ENCODE measurements at places on chromosomes 4 and X.

GRCh38 chr4:183289688-183290087 is 30.4 kb downstream of the CLDN22 start:
- DNase-seq, result peak; percentile 39

DNA sequence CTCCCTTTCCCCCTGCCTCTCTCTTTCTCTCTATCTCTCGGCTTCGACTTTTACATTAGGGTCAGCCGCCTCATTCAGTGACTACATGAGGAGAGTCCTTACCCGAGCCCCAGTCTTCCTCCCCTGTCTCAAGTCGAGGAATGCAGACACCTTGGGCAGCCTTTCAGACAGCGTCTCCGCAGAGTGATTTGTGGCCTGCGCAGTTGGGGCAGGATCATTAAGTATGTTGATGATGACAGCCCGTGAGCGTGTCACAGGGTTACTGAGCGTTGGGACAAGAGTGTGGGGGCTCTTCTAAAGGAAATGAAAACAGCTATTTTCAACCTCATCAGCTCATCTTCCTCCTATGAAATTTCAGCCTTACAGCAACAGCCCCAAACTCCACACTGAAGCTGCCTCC is 312.1 kb upstream of the GATB start:
- no peak for DNase-seq

DNA sequence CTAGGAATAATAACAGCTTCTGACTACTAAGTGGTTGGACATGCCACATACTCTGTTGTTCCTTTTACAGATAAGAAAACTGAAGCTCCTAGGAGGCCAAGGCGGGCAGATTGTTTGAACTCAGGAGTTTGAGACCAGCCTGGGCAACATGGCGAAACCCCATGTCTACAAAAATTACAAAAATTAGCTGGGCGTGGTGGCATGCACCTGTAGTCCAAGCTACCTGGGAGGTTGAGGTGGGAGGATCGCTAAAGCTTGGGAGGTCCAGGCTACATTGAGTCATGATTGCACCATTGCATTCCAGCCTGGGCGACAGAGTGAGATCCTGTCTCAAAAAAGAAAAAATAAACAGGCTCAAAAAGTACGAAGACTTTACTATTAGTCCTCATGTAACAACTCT is 30.6 kb upstream of the PHF8 start:
- no peak for DNase-seq

DNA sequence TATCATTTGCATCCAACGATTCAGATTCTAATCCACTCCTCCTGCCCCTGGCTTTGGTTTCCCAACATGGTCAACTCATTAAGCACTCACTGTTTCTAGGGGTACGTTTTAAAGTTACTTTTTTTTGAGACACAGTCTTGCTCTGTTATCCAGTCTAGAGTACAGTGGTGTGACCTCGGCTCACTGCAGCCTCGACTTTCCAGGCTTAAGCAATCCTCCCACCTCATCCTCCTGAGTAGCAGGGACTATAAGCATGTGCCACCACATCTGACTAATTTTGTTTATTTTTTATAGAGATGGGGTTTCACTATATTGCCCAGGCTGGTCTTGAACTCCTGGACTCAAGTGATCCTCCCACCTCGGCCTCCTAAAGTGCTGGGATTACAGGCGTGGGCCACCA is 48.9 kb downstream of the TMEM156 start:
- DNase-seq, result no peak

DNA sequence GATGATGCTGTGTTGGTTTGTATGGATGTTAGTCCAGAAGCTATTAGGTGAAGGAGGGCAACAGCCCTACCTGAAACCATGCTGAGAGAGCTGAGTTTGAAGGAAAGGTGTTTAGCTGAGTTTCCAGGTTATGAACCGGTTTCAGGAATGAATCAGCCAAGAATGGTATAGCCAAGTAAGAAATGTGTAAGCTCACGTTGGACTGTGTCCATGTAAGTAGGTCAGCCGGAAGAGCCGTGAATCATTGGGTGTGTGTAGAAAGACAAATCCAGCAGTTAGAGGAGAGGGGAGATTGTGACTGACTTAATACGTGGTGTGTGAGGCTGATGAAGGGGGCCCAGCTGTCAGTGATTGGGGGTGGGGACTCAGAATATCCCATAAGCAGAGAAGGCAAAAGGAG is 77.2 kb upstream of the SPIN4 start:
- peak; percentile 0 for DNase-seq

GRCh38 chr4:151804086-151804630 is 43.4 kb upstream of the GATB start:
- DNase-seq, result no peak

DNA sequence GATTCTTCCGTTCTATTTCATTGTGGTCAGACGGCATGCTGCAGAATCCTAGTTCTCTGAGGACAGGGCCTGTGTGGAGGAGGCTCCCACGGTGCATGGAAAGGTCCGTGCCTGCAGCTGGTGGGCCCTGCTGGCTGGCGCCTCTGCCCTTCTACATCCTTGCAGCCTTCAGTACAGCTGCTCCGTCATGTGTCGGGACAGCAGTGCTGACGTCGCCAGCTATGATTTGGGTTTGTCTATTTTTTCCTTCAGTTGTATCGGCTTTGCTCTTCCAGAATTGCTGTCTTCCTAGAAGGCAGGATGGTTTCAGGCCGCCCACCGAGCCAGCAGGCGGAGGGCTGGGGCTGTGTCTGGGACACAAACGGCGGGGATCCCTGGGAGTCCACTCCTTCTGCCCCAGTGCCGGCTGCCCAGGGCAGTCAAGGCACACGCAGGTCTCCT is 32.1 kb upstream of the CPLX1 start:
- DNase-seq, result no peak

DNA sequence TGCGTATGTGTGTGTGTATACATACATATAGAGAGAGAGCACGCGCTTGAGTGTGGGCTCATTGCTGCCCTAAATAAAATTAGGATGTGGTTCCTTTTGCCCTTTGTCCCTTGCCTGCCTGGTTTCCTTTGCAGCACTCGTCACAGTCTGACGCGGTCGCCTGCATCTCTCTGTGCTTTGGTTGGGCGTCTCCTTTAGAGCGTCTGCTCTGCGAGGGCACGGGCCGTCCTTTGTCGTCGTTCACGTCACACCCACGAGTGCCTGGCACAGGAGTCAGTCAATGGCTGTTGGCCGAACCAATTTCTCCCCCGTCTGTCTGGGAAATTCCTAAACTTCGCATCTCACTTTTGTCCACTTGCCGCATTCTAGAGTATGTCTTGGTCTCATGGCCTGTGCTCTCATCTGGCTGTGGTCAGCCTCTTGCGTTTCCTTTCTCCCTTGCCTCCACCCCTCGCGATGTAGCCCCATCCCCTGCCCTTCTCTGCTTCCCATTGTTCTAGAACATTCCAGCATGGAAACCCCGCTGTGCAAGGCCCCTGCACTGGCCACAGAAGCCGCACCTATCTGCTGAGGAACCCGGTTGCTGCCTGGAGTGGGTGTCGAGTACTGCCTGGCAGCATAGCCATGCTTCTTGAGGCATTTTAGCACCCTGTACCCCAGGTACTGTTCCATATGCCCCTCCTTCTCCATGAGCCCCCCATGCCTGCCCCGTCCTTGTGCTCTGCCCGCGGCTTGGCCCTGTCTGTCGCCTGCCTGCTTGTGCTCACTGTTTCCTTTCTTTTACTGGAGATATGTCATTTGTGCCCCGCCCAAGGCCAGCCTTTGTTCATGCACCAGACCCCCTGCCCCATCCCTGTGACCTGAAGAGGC is 8.0 kb downstream of the MAEA start:
- DNase-seq, result no peak

DNA sequence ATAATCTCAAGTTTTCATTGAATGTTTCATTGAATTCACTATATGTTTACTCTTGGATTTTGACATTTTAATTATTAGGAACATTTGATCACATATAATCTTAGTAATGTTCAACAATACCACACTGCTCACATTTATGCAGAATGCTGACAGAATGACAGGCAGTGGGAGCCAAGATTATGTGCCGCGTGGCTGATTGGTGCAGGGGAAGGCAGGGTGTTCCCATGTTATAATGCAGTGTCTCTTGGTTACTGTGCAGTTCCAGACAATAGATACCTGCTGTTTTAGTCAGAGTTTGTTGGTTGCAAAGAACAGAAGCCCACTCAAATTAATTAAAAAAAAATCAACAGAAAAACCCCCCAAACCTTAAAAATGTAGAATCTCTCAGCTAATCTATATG is 33.0 kb downstream of the FHIP1A start:
- DNase-seq, result no peak

- DNase-seq, result peak; percentile 19
These were observed 1622.1 kb downstream of the STIM2 start for GRCh38 chr4:28482580-28483270.

- no peak for DNase-seq
These were observed 898.8 kb downstream of the C4orf33 start for GRCh38 chr4:129994715-129995114.

DNA sequence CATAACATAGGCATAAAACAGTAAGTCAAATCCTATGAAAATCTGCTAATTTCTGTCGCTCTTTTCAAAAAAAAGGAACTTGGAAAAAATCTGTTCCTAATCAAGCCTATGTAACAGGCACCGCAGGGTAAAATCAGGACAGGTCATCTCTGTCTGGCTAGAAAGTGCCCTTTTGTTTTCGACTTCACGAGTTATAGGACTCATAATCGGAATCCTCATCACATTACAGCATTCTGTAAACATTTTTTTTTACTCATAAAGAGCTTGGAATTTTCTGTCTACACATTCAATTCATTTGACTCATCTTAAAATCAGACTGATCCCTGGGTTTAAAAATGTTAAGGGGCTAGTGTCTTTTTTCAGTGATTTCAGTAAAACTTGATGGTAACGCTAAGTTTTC is 181.7 kb upstream of the TBC1D9 start:
- DNase-seq, result peak; percentile 92

DNA sequence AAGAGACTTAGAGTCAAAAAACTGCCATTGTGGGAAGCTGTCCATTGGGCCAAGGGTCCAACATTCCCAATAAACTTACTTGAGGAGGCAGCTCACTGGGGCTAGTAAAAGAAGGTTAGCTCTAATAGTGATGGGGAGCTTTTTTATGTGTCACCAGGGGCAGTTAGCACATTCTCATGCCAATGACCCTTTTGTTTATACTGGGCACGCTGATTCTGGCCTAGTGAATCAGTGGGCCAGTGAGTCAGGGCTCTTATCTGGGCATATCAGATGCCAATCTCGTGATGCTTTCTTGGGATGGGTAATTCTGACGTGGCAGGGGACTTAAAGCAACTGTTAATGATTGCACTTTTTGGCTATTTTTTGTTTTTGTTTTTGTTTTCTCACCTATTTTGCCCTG is 27.8 kb downstream of the TCEAL1 start:
- DNase-seq, result peak; percentile 90

- DNase-seq, result no peak
These were observed 33.7 kb upstream of the MND1 start for GRCh38 chr4:153310793-153311192.

DNA sequence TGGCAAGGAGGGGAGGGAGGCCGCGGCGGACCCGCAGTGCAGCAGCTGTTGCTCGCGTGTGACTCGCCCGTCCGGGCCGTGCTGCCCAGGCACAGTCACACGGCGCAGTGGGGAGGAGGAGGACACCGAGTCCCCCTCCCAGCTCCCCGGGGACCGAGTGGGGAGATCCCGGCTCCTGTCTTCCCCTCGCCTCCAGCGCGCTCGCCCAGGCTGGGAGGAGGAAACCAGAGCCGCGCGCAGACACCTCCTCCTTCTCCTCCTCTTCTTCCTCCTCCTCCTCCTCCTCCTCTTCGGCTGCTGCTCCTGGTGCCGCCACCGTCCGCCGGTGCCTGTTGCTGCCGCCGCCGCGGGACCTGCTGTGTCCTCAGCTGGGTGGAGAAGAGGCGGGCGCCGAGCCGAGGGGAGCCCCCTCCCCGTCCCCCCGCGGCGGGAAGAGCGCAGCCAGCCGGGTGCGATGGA is at the start of gene TBC1D1:
TBC1D1 (plus strand) TSS at position 284 of the 459 bp plus-strand sequence. CDS start 11,012 bp downstream, outside the sequence.
- peak; percentile 31 for DNase-seq

DNA sequence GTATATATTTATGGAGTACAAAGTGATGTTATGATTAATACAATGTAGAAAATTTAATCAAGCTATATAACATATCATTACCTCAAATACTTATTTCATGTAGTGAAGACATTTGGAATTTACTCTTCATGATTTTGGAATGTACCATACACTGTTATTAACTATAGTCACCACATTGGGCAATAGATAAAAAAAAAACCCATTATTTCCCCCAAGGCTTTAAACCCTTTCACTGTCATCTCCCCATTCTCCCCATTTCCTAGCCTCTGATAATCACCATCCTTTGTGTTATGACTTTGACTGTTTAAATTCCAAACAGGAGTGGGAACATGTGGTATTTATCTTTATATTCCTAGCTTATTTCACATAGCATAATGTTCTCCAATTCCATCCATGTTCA is 2189.1 kb upstream of the AGA start:
- no peak for DNase-seq

- DNase-seq, result no peak
These were observed 153.8 kb downstream of the COL25A1 start for GRCh38 chr4:109148577-109149075.

- peak; percentile 91 for DNase-seq
These were observed 207.5 kb downstream of the ANK2 start for GRCh38 chr4:113256946-113257345.

DNA sequence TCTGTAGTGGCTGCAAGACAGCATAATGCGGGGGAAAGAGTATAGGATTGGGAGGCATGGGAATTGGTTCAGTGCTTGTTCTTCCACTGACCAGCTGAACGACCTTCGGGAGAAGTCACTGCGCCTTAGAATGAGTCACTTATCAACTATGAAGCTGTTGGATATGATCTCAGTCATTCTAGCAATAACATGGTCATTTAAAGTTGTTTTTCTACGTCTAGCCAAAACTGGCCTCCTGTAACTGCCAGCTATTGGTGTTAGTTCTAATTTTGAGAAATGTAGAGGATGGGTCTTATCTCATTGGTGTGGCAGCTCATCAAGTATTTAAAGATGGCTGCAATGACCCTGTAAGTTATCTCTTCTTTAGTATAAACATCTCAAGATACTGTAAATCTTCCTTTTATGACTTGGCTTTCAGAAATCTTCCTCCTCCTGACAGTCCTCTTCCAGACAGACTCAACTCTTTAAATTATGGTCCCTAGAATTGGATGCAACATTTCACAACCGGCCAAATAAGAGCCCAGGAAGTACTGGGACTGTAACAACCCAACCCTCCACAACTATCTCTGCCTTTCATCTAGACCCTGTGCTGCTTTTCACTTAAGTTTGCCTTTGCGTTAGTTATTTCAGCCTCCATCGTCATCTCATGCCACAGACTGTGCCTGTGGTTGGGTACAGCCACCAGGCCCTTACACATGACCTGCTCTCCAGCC is 243.3 kb downstream of the CBR4 start:
- peak; percentile 64 for DNase-seq
